ENCODE measurements at places on chromosomes 3 and 15.

GRCh38 chr15:84752700-84753099, 4.3 kb downstream of the ZNF592 start:
- DNase-seq, result no peak

DNA sequence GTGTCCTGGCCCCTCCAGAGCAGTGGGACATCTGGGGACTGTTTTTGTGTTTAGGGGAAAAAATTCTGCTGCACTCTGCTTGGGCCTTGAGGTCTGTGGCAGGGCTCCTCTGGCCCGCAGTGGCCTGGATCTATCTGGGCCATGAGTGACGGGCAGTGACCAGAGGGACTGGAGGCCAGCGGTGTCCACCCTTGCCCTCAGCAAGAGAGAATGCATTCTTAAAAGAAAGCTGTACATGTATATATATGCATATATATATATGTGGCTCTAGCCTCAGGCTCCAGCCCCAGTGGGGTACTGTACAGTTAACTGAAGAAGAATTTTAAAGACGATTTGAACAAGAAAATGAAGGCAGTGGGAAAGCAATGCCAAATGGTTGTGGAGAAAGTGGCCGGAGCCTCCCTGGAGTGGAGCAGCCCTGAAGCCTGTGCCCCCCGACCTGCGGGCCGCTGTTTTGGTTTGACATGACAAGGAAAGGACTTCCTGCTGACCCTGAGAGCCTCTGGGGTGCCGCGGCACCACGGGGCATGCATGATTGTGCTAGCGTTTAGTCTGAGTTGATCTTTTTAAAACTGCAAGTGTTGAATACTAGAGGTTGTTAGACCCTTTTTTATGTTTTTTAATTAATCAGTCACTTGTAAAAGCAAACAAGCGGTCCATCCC, 52.2 kb downstream of the PLXNA1 start:
- no peak for DNase-seq

DNA sequence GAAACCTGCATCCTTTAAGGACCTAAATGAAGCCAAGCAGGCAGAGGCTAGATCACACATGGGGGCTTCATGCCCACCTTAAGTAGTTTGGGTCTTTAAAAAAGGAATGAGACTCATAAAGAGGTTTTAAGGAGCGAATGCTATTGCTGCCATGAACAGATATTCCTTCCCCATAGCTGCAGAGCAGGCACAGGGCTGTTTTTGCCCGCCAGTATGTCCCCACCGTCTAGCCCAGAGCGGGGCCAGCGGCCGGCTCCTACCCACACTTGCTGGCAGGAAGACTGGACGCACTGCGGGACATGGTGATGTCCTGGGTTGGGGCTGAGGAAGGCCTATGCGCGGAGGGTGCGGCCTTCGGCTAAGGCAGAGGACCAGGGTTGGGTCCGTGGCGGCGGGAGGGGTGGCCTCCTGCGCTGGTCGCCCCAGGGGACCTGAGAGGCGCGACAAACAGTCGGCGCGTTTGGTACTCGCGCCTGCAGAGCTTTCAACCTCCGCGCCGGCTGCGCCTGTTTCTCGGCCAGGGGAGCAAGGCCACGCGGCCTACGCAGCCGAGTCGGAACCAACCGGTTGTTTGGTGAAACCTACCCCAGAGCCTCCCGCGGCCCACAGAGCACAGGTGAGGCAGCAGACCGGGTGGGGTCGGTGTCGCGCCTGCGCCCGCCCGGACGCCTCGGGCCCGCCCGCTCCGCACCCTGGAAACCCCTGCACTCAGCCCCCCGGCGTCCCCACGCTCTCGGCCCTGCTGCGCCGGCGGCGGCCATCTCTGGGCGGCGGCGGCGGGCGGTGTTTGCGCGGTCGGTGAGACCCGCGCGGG, at the start of gene FAIM:
Gene FAIM, plus strand, starts transcription at position 450 of the 814 bp plus-strand sequence. CDS start 10,956 bp downstream, outside the sequence.
- DNase-seq, result peak; percentile 72

GRCh38 chr3:126304704-126305103, 52.5 kb downstream of the KLF15 start:
- peak; percentile 52 for DNase-seq

DNA sequence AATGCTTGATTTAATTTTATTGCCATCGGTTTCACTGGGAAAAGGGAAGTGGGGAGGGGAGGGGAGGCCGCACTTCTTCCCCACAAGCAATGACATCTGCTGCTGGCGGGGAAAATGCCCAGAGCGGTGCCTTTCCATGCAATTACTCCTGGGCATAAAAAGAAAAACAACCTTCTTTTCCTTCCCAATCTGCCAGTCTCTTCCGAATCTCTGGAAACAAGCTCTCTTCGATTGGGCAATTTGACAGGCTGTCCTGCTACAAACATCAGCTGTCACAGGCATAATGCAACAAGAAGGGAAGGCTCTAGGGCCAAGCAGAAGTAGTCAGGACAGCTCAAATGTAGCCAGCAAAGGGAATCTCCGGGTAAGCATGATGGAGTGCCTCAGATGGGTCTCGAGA, 93.4 kb upstream of the STRIT1 start:
- no peak for DNase-seq

- no peak for DNase-seq
These were observed 2.0 kb downstream of the FOXL2NB start for GRCh38 chr3:138949002-138949418.

DNA sequence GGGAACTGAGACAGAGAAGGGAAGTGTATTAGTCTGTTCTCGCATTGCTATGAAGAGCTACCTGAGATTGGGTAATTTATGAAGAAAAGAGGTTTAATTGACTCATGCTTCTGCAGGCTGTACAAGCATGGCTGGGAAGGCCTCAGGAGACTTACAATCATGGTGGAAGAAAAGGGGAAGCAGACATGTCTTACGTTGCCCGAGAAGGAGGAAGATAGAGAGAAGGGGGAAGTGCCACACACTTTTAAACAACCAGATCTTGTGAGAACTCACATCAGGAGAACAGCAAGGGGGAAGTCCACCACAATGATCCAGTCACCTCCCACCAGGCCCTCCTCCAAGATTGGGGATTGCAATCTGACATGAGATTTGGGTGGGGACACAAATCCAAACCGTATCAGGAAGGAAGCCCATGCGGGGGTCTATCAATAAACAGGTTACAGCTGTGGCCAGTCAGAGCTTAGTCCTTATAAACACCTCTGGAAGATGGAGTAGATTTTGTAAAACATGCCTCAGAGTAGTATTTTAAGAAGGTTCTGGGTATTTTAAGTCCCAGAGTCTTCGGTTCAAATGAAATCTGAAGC, 153.9 kb downstream of the GHSR start:
- DNase-seq, result no peak

DNA sequence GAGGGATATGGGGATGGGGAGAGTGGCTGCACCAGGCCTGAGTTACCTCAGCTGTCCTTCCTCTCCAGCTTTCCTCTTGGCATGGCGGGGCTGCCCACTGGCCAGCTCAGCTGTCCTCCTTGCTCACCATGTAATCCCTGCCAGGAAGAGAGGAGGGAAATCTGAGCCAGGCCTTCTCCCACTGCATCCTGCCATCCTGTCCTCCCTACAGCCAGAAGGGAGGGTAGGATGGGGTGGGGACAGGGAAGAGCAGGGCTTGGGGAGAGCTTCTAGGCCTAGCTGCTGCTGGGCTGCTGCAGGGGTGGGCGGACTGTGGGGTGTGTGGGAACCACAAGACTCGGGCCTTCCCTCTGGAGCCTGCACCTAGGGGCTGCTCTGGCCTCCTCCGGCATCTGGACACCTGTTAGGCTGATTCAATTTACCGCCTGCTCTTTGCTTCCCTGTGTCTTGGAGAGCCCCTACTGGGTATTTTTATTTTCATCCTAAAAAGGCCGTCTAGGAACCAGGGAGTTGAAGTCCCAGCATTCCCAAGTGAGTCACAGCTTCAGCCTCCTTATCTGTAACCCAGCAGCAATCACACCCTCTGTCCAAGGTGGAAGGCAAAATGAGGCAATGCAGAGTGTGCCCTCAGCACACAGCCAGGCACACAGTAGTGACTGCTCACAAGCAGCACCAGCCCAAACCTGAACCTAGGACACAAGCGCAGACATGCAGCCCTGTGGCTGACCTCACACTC, 13.1 kb upstream of the KY start:
- DNase-seq, result no peak

GRCh38 chr15:80999623-81000036, 1.1 kb upstream of the TLNRD1 start:
- DNase-seq, result no peak

All from RKO (cell line).